ENCODE measurements at places on chromosomes 1 and 21.

DNA sequence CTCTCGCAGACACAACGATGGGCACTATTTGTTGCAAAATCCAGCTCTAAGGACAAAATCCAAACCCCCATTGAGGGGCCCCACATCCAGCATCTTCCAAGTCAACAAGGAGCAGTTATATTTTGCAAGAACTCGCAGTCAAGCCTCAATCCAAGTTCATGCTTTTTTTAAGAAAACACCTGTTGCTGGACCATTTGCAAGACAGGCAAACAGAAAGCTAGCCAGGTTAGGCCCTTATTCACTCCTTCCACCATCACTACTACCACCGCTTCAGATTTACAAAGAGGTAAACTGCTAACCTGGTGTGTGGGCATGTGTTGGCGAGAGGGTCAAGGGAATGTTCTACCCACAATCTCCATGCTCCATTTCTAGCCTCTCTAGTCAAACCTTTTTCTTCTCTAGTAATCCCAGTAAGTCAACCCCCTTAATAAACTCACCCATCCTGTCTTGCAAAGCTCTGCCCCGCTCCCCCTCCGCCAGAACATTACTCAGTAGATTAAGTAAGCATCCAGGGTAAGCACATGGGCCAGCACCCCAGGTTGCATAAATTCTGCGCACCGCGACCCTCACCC is 703 bp downstream of the ERI3 start:
- no peak for DNase-seq

DNA sequence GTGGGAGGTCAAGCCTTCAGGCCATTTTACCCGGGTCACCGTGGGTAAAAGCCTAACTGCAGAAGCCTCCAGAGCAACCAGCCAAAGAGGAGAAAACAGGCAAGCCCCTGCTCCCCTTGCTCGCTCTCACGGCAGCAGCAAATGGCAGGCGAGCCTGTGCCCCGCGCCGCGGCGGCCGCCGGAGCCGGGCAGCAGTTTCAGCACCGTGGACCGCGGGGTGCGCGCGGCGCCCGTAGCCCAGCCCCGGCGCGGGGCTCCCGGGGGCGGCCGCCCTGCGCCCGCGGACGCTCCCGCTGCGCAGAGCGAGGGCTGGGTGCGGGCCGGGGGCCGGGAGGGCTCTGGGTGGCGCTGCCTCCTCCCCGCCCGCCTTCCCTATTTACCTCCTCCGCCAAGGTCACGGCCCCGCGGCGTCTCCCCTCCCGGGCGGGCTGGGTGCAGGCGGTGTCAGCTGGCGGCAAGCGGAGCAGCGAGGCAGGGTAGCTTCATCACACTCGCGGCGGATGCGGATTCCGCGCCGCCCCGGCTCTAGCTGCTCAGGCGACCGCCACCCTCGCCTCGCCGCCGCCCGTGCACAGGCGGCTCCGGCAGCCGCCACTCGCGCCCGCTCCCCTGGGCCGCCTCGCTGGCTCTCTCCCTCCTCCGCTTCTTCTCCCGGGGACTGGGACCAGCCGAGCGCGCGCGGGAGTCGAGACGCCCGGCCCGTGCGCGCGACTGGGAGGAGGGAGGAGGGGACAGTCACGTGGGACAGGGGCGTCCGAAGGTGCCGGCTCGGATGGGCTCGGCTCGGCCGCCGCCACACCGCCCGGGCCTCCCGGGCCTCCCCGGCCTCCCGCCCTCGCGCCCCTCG is at the start of gene RGS7:
Gene RGS7 (minus strand): TSS at position 687 of the 847 bp plus-strand sequence.
- DNase-seq = no peak

- DNase-seq = no peak
These were observed 83.7 kb downstream of the PROX1 start for GRCh38 chr1:214071469-214071868.

- no peak for DNase-seq
These were observed 40.5 kb upstream of the CSF3R start for GRCh38 chr1:36523230-36523495.

- DNase-seq = no peak
These were observed 613.5 kb downstream of the LMO4 start for GRCh38 chr1:87942165-87942564.

DNA sequence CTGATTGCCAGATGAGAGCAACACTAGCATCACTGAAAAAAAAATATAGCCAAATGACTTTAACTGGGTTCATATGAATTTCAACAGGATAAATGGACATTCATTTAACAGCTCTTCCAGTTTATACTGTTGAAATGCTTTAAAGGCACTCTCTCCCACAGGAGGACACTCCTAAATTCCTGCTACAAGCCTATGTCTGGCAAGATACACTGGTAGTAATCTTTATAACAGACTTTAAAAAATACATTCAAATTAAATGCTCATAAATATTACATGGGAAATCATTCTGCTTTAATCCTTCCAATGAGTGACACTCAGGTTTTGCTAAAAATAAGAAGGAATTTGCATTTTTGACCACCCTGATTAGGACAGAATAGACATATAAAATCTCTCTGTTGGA is 526.7 kb upstream of the ADAMTS5 start:
- DNase-seq = no peak

DNA sequence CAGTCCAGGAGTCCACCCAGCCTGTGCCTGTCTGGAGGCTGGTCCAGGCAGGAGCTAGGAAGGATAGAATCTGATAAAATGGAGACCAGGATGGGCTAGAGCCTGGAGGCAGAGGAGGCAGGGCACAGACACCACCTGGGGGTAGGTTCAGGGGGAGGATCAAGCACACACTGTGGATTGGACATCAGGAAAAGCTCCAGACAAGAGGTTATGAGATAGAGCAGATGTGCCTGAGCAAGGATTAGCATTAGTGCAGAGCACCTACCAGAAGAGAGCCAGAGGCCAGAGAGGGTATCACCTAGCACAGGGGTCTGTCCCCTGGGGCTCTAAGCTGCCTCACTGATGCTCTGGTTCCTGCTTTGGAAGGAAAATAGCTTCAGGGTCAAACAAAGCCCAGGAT is 216.7 kb upstream of the ZC3H12A start:
- no peak for DNase-seq

DNA sequence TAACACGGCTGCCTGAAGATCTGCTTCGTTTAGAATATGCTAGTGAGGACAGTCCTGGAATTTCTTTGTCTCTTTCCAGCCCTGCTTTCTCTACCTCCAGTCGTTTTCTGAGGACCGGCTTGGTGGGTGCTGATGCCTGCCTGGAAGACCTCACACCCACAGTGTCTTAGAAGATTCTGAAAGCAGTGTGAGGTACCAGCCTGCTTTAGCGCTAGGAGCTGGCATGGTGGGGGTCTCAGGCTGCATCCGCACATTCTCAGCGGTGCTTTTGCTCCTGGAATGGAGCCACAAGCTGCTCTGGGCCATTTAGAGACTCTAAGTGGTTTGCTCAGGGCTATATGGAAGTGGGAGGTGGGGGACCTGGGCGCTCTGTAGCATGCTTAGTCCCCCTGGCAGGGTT is 61.4 kb downstream of the CD247 start:
- no peak for DNase-seq

DNA sequence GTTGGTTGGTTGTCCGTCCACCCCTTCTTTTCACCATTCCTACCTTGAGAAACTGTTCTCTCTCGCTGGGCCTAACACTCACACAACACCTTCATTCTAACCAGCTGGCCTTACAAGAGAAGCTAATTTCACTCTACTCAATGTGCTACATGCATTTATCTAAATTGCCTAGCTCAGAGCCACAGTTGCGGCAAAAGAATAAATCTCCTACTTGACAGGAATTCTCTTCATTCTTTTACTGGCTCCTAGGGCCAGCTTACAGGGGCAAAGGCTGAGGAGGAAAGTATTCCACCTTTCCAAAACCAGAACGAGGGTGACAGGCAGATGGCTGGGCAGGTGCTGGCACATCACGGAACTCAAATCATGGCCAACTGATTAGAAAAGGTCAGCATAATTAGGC is 6.5 kb downstream of the F3 start:
- no peak for DNase-seq
